ENCODE measurements at places on chromosomes 5 and 9.

GRCh38 chr9:127361561-127361960, 35.4 kb upstream of the SLC2A8 start:
- DNase-seq: no peak

- no peak for DNase-seq
Measured at GRCh38 chr5:22918511-22918910, 65.4 kb upstream of the CDH12 start.

DNA sequence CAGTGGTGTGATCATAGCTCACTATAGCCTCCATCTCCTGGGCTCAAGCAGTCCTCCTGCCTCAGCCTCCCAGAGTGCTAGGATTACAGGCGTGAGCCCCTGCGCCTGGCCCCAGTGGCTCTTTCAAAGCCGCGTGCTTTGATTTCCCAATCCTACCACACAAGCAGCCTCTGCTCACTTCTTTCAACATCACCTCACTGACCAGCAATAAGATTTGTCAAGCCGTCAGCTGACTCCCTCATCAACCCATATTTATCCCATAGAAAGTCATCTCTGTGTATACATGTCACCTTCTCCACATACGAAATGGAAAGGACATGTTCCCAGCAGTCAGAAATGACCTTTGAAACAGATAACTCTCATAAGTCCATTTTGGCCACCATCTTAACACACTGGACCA, 26.0 kb downstream of the SLC31A2 start:
- no peak for DNase-seq

GRCh38 chr9:108224716-108225115, 631.1 kb downstream of the ACTL7B start:
- no peak for DNase-seq

- DNase-seq: no peak
Measured at GRCh38 chr5:73464016-73464745, 15.6 kb upstream of the FOXD1 start.
